ENCODE measurements at places on chromosomes 5 and 9.

- DNase-seq = no peak
Observed at GRCh38 chr5:37121465-37121864, 127.7 kb downstream of the CPLANE1 start.

DNA sequence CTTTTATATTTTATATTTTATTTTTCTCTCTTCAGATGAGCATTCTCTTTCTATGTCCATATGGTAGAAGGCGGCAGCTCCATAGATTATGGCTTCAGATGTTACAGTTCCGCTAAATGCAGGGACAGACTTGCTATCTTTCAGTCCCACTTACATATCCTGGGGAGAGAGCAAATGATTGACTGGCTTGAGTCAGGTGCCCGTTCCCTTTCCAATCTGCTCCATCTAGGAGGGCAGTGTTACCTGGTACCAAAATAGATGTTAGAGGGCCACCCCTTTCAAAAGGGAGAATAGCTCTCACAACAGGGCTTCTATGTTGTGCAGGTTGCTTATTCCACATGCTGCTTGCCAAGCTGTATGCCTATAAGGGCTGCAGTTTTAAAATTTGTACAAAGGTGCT is 45.3 kb downstream of the ERBIN start:
- DNase-seq = no peak

DNA sequence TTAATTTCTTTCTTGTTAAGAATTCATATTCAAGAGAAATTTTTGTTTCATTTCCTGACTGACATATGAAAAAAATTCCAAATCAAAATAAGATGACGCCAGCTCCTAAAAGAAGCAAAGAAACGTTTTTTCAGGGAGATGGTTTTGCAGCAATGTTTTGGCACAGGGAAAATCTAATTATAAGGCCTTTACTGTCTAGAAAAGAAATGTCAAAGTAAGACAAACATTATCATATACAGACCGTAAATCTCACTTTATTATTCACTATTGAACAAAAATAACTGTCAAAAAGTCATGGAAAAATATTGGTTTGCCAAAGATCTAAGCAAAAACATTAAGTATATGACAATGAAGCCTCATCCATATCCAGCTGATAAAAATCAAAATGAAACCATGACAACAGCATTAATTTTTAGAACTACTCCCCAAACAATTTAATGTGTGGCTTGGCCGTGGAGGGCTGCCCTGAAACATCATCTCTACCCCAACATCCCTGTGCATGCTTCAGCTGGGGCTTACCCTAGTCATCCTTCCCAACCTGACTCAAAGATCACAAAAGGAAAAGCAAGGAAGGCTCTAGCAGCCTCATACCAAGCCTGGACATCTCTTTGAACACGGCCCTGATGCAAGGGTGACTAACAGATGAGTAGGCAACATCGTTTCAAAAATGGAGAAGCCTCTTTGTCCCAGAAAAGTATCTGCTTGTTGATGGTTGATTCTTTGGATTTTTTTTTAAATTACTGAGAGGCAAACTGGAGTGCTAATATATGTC is 95.6 kb downstream of the ARSB start:
- DNase-seq = peak; percentile 56

DNA sequence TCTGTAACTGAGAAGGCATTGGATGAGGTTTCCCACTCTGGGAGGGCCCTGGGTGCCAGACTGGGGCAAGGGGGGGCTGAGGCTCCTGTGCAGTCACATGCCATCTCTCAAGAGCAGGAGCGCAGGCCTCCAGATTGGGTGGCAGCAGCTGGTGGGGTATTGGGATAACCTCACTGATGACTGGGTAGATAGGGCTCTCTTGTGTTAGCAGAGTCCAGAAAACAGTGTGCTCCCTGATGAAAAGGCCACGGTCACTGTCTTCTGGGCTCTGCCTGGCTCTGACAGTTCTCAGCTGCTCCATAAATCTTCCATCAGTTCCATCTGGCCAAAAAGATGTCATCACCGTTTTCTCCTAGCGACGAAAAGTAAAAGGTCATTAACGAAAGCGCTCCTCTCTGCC is 21.8 kb upstream of the NKX2-5 start:
- no peak for DNase-seq

- DNase-seq = no peak
Observed at GRCh38 chr5:138351517-138351916, 968 bp upstream of the KDM3B start.

DNA sequence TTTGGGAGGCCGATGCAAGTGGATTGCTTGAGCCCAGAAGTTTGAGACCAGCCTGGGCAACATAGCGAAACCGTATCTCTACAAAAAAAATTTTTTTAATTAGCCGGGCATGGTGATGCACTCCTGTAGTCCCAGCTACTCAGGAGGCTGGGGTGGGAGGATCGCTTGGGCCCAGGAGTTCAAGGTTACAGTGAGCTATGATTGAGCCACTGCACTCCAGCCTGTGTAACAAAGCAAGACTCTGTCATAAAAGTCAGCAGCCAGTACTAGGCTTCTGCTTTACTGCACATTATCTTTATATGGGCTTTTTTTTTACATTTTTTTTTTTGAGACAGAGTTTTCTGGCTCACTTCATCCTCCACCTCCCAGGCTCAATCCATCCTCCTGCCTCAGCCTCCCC is 9.4 kb upstream of the HAVCR1 start:
- no peak for DNase-seq

DNA sequence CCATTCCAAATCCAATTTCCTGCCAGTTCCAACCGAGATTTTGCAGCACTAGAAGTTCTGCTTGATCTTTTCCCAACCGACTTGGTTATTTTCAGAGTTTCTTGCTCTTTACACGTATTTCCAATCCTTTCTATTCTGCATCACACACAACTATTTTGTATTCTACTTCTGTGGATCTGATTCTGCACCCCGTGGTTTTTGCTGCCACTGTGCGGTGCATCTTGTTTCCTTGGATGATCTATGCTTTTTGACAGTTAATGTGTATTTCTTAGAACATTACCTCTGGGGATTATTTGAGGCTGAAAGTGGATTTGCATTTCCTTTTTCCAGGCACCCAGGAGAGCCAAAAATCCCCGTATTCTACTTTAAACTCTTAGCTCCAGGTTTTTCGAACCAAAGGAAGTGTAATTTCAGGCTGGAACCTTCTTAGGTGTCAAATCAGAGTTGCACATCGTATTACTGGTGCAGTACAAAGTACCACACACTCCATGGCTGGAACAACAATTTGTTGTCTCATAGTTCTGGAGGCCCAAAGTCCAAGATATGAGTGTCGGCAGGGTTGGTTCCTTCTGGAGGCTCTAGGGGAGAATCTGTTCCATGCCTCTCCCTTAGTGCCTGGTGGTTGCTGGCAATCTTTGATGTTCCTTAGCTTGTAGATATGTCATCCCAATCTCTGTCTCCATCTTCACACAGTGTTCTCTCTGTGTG is 14.7 kb upstream of the SARDH start:
- no peak for DNase-seq

GRCh38 chr5:65948115-65948747 is 21.9 kb downstream of the ERBIN start:
- DNase-seq = no peak

DNA sequence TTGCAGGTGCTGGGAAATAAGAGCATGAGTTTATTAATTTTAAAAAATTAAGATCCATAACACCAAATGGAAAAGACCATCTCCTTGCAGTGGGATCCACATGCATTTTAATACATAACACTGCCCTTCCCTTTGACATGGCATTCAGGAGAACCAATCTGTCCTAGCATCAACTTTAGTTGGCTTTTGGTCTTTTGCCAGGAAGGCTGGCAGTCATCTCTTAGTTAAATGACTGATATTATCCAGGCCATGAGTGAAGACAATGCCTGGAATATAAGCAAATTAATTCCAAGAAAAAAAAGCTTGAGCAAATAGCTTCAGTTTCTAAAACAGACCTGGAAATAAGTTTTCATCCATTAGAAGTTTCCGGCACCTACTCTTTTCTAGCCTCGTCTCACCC is 55.1 kb upstream of the OTULINL start:
- no peak for DNase-seq

DNA sequence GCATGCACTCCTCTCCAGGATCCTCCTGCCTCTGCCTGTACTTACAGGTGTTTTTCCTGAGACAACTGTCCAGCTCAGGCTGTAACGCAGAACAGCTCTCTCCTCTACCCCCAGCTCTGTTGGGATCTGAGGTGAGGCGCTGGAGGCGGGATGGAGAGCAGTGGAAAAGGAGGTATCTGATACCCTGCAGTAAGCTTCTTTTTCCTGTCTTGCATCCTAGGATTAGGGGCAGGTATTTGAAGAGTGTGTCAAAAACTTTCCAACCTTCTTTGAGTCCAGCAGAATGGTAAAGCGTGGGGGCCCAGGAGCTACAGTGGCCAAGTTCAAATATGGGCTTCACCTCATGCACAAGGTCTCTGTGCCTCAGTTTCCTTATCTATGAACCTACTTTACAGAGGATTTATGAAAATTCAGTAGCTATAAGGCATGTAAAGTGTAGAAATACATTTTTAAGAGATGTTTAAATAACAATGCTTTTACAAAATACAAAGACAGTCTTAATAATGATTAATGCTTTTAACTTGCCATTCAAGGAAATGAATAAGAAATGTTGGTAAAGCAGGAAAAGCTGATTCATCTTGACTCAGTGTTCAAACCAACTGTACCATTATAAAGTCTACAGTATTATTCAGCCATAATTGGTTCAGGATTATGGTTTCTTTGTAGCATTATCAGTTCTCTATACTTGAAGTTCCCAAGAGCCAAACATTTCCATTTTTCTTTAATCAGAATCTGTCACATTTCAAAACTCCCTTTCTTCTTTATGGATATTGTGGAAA is 26.1 kb downstream of the MAP1B start:
- peak; percentile 76 for DNase-seq

DNA sequence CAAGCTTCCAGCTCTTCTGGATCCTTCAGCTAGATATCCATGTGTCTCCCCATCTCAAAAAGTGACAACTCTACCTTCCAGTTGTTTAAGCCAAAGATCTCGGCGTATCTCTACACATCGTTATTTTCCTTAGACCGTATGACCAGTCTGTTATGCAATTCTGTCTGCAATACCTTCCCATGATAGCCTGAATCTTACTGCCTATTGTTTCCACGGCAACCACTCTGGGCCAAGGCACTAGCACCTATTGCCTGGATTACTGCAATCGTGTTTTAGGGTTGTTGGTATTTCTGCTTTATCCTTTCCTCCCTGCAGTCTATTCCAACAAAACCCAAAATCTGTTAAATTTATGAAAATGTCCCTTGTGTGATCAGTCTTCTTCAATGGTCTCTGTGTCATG is 448.4 kb downstream of the MTRR start:
- no peak for DNase-seq

DNA sequence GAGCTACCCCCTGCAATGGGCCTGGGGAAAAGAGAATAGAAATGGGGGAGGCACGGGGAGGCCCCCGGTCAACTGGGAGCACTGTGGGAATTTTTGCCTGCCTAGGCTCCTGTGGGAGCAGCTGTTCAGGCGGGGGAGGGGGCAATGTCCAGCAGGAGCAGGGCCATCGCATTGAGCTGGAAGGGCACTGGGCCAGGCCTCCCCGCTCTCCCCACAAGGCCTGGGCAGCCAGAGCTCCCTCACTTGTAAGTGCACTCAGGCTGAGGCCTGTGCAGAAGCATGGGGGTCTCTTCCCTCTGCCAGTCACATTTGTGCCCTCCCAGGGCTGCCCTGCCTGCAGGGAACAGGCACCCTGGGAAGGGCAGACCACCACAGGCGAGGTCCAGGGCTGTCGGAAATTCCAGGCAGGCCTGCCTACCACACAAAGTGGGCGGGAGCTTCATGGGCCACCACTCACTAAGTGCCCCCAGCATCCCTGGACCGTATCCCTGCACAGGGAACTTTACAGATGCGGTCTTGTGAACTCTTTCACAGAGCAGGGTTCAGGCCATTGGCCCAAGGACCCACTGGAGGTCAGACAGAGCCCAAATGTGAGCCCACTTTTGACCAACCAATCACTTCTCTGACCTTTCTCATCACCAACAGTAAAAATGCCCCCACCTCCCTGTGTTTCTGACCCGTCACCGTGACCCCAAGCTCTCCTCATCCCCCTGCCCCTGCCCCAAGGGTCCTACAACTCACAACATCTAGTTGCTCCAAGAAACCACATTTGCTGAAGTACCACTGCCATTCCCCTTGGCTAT is 1.0 kb upstream of the CFAP157 start:
- no peak for DNase-seq

- DNase-seq = peak; percentile 47
Observed at GRCh38 chr9:78239506-78239905, 3.6 kb downstream of the CEP78 start.

DNA sequence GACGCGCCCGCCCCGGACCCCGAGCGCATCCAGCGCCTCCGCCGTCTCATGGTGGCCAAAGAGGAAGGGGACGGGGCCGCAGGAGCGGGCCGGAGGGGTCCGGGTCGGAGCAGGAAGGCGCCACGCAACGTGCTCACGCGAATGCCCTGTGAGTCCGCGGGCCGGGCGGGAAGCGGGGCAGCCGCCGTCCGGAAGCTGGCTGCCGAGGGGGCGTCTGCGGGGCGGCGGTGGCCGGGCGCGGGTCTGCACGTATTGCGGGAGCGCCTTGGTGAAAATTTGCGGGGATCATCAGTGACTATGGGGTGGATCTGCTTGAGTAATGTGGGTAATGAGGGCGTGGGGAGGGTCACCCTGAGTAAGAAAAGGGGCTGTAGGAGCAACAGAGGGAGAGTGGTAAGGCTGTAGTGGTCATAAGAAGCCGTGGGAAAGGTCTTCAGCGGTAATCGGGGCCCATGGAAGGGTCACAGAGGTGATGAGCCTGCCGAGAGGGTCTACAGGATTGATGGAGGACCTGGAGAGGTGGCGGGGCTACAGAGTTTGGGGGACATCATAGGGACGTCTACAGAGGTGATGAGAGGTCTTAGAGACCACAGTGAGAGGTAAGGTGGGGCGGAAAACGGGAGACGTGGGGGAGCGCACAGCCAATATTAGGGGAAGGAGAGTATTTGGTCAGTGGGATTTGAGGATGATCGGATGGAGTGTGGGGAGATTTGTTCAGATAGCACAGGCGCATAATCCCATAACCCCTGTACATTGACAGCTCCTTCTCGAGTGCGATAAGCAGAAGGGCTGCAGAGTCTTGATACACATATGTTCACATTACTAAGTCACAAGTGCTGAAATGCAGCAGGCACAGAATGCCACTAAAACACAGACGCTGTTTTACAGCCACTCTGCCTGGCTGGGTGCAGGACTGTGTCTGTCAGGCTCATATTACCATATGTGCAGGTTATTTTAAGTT is 819 bp downstream of the LSM11 start:
- DNase-seq = peak; percentile 37
